Activated naive CD8-positive, alpha-beta T cell treated with anti-CD3 and anti-CD28 coated beads for 36 hours (primary cell): ENCODE measurements at places on chromosomes 11 and 22.

GRCh38 chr11:27418356-27418755, 54.2 kb downstream of the LGR4 start:
- no peak overlapping the region for H3K4me3 ChIP-seq
- no peak overlapping the region for H3K27ac ChIP-seq
- H3K27me3 ChIP-seq = peaks cover 16% of the 10 kb centered on the region
- no peaks in the 10 kb centered on the region for H3K36me3 ChIP-seq
- no peak for DNase-seq

DNA sequence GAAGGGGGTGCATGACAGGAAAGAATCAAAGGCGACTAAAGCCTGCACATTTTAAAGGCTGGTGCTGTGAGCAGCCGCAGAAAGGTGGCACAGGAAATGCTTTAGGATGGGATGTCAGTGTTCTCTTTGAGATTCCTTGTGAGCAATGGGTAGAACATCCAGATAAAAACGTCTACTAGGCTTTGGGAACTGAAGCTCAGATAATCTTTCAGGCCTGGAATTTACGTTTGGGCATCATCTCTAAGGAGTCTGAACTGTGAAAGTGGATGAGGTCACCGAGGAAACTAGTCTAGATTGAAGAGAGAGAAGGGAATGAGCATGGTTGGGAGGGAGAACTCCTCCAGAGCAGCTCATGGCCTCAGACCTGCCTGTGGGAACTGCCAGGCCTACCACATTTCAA, 65.7 kb downstream of the FLI1 start:
- DNase-seq = no peak
- H3K27me3 ChIP-seq = no peaks in the 10 kb centered on the region
- H3K4me3 ChIP-seq = no peak overlapping the region
- H3K27ac ChIP-seq = peak overlapping the region; percentile 69

GRCh38 chr11:60777572-60777971, 7.6 kb upstream of the MS4A10 start:
- H3K4me1 ChIP-seq = peaks cover 3% of the 10 kb centered on the region
- H3K36me3 ChIP-seq = no peaks in the 10 kb centered on the region
- DNase-seq = no peak
- H3K4me3 ChIP-seq = no peak overlapping the region

GRCh38 chr22:23827351-23827995, 11.3 kb downstream of the DERL3 start:
- H3K27me3 ChIP-seq = no peaks in the 10 kb centered on the region
- no peak overlapping the region for H3K27ac ChIP-seq
- H3K4me3 ChIP-seq = no peak overlapping the region
- no peaks in the 10 kb centered on the region for H3K4me1 ChIP-seq
- peaks cover 19% of the 10 kb centered on the region for H3K36me3 ChIP-seq

GRCh38 chr11:73477518-73477917, 101.3 kb downstream of the RELT start:
- H3K27me3 ChIP-seq = no peaks in the 10 kb centered on the region
- no peak overlapping the region for H3K27ac ChIP-seq
- no peak for DNase-seq
- peaks cover 7% of the 10 kb centered on the region for H3K36me3 ChIP-seq
- no peak overlapping the region for H3K4me3 ChIP-seq

- no peaks in the 10 kb centered on the region for H3K4me1 ChIP-seq
- H3K4me3 ChIP-seq = no peak overlapping the region
- peaks cover 52% of the 10 kb centered on the region for H3K27me3 ChIP-seq
- DNase-seq = no peak
- no peak overlapping the region for H3K27ac ChIP-seq
Measured at GRCh38 chr11:120295099-120295498, 30.0 kb upstream of the TLCD5 start.

DNA sequence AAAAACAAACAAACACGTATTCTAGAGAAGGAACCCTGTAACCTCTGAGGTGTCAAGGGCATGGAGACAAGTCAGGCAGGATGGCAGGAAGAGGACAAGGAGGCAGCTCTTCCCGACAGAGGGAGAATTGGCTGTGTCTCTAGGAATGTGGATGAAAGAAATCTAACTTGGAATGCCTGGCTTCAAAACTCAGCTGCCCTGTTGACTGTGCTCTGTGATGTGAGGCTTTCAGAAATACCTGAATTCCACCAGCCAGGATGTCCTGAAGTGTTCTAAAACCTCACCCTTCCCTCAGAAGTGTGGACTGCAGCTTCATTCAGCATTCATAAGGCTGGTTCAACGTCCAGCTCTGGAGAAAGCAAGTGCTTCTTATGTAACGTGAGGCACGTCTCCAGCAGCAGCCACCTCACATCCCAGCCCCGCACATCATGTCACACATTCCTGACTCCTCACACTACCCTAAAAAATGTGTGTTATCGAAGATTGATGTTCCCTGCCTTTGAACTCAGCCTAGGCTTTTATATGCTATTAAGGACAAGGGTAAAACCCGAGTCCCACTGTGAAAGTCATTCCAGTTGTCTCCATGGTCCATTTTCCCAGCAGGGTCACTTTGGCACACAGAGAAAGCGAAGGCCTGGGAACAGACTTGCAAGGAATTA, 398.9 kb downstream of the ETS1 start:
- DNase-seq = no peak
- H3K27me3 ChIP-seq = no peaks in the 10 kb centered on the region
- H3K27ac ChIP-seq = no peak overlapping the region
- peaks cover 13% of the 10 kb centered on the region for H3K36me3 ChIP-seq
- H3K4me1 ChIP-seq = peaks cover 20% of the 10 kb centered on the region

DNA sequence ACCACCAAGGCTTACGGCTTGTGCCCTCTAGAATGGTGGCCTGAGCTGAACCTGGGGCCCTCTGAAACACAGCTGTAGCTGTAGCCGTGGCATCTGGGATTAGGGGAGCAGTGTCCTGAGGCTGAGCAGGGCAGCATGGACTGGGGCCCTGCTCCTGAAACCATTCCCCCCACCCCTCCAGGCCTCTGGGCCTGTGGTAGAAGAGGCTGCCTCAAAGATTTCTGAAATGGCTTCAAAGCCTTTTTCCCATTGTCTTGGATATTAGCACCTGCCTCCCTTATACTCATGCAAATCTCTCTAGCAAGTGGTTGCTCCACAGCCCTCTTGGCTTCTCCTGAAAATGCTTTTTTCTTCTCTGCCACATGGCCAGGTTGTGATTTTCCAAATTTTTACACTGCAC, 106.9 kb downstream of the CTNND1 start:
- peaks cover 1% of the 10 kb centered on the region for H3K4me1 ChIP-seq
- no peak overlapping the region for H3K4me3 ChIP-seq
- H3K27ac ChIP-seq = no peak overlapping the region
- no peak for DNase-seq
- no peaks in the 10 kb centered on the region for H3K36me3 ChIP-seq
- H3K27me3 ChIP-seq = no peaks in the 10 kb centered on the region

DNA sequence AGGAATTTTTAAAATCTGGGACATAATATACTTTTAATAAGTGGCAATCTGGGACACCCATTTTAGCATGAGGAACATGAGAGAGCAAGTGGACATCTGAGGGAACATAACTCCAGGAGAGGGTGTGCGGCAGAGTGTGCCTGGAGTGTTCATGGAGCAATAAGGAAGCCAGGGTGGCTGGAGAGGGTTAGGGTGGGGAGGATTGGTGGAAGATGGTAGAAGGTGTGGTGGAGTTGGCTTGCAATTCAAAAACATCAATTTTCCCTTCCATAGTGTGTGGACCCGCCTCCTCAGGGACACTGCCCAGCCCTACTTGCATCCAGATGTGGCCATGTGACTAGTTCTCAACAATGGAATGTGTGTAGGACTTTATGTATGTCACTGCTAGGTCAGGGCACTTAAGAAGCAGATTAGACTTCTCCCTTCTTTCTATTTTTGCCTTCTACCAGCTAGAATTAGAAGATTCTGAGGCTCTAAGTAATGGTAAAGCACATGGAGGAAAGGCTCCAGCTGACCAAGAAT, 4.4 kb upstream of the DENND5A start:
- peaks cover 12% of the 10 kb centered on the region for H3K4me1 ChIP-seq
- H3K27me3 ChIP-seq = peaks cover 4% of the 10 kb centered on the region
- no peak overlapping the region for H3K27ac ChIP-seq
- no peak for DNase-seq

- H3K36me3 ChIP-seq = no peaks in the 10 kb centered on the region
- DNase-seq = no peak
- no peak overlapping the region for H3K27ac ChIP-seq
- H3K27me3 ChIP-seq = no peaks in the 10 kb centered on the region
- no peaks in the 10 kb centered on the region for H3K4me1 ChIP-seq
Measured at GRCh38 chr11:126680131-126680530, 320.4 kb downstream of the KIRREL3 start.

GRCh38 chr11:116932181-116932580, 94.8 kb upstream of the APOA1 start:
- H3K4me3 ChIP-seq = peak overlapping the region; percentile 62
- no peaks in the 10 kb centered on the region for H3K27me3 ChIP-seq
- no peak for DNase-seq
- H3K4me1 ChIP-seq = peaks cover 60% of the 10 kb centered on the region
- H3K36me3 ChIP-seq = peaks cover 17% of the 10 kb centered on the region

DNA sequence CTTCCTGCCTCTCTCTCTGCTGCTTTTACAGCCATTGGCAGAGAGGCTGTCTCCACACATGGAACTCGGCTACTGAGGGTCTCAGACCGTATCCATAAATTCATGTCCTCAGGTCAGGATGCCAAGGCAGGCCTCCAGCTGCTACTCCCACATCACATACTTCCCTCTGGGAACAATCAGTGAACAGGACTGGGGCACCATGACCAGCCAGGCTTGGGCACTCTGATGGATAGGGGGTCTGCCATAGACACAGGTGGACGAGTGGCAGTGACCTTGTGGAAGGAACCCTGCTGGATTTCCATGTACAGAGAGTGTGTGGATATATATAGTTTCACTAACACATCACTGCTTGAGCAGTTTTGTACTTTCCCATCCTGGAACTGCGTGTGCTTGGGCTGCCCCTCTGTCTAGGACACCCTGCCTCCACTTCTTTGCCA, 97.7 kb upstream of the PARVA start:
- H3K27ac ChIP-seq = no peak overlapping the region
- no peaks in the 10 kb centered on the region for H3K27me3 ChIP-seq
- H3K4me1 ChIP-seq = peaks cover 2% of the 10 kb centered on the region
- no peaks in the 10 kb centered on the region for H3K36me3 ChIP-seq

- H3K27ac ChIP-seq = no peak overlapping the region
- no peaks in the 10 kb centered on the region for H3K4me1 ChIP-seq
- H3K27me3 ChIP-seq = no peaks in the 10 kb centered on the region
Measured at GRCh38 chr11:64081745-64082442, 46.2 kb downstream of the FLRT1 start.

DNA sequence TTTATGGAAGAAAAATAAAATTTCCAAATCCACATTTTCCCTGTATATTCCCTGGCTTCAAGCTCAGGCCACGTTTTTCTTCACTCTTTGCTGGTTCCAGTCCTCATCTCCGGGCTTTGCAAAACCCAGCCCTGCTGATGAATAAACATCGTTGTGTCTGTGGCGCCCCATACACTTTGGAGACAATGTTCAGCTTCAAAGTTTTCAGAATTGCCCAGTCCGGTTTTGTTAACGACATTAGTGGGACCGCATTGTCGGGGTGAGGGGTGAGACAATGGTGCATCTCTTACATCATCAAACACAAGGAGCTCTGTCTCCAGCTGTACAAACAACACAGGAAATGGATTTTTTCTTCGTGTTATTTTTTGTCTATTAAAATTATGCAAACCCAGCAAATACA, 53.4 kb upstream of the HTATIP2 start:
- H3K4me3 ChIP-seq = no peak overlapping the region
- H3K36me3 ChIP-seq = no peaks in the 10 kb centered on the region
- no peaks in the 10 kb centered on the region for H3K4me1 ChIP-seq

DNA sequence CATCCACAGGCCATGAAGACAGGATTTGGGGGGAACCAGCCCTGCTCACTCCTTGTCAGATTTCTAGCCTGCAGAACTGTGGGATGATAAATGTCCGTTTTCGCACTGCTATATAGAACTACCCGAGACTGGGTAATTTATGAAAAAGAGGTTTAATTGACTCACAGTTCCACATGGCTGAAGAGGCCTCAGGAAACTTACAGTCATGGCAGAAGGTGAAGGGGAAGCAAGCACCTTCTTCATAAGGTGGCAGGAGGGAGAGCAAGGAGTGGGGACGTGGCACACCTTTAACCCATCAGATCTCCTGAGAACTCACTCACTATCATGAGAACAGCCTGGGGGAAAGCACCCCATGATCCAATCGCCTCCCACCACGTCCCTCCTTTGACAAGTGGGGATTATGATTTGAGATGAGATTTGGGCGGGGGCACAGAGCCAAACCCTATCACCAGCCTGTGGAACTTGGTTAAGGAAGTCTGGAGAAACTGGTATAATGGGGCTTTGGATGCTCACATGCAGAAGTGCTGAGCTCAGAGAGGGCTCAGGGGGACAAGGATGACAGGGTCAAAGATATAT, 50.7 kb downstream of the MYEOV start:
- DNase-seq = no peak
- H3K4me3 ChIP-seq = no peak overlapping the region
- H3K36me3 ChIP-seq = peaks cover 2% of the 10 kb centered on the region

GRCh38 chr22:47050401-47051051, 288.1 kb downstream of the TBC1D22A start:
- H3K4me1 ChIP-seq = peaks cover 7% of the 10 kb centered on the region
- H3K27me3 ChIP-seq = no peaks in the 10 kb centered on the region
- H3K36me3 ChIP-seq = peaks cover 3% of the 10 kb centered on the region
- no peak for DNase-seq
- H3K27ac ChIP-seq = no peak overlapping the region

- no peak for DNase-seq
- H3K36me3 ChIP-seq = no peaks in the 10 kb centered on the region
- H3K4me1 ChIP-seq = no peaks in the 10 kb centered on the region
- H3K27me3 ChIP-seq = peaks cover 15% of the 10 kb centered on the region
- H3K27ac ChIP-seq = no peak overlapping the region
Measured at GRCh38 chr11:107769189-107769588, 57.3 kb upstream of the SLN start.
